ENCODE measurements at places on chromosomes 11 and 22.
A peak's percentile ranks its signal among the peaks of the same experiment; 100 is the strongest.

DNA sequence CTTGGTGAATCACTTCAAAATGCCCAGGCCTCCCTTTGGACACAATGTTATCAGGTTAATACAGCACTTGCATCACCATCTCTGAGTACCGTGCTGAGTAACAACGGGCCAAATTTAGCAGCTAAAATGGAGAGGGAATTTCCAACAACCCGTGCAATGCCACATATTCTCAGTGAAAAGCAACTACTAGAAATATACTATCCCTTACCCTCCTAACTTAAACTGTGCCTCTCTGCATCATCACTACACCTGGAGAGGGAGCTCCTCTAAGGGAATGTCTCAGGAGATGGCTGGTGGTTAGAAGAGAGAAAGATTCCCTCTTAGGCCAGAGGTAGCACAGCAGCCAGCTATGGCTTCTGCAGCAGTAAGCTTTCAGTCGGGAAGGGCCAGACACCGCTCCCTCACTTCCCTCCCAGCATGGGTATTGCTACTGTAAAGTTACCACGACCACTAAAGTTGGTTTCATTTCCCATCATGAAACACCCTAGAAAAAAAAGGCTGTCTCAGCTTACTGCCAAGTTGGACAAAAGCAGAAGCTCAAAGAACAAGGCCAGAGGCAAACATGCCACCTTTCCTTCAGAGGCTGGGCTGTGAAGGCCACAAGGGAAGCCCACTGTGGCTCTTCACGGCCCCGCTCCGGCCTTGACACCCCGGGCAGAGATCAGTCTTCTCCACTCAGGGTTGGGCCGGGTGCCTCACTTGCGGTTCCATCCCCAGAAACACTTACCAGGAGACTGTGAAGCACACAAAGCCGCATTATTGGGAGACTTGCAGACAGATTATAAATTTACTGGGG lies 3.9 kb downstream of the MAML2 start:
- no peak for DNase-seq

DNA sequence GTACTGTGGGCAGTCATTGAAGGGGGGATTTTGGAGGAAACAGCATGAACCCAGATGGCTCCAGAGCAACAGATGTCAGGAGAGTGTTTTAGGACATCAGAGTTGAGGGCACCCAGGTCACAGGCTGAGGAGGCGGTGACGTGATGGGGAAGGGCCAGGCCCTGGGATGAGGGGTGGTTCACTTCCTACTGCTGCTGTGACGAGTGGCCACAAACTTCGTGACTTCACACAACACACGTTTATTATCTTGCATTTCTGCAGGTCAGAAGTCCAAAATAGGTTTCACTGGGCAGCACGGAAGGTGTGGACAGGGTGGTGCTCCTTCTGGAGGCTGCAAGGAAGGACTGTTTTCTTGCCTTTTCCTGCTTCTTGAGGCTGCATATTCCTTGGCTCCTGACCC lies 77.7 kb upstream of the RAB1B start:
- DNase-seq, result no peak

DNA sequence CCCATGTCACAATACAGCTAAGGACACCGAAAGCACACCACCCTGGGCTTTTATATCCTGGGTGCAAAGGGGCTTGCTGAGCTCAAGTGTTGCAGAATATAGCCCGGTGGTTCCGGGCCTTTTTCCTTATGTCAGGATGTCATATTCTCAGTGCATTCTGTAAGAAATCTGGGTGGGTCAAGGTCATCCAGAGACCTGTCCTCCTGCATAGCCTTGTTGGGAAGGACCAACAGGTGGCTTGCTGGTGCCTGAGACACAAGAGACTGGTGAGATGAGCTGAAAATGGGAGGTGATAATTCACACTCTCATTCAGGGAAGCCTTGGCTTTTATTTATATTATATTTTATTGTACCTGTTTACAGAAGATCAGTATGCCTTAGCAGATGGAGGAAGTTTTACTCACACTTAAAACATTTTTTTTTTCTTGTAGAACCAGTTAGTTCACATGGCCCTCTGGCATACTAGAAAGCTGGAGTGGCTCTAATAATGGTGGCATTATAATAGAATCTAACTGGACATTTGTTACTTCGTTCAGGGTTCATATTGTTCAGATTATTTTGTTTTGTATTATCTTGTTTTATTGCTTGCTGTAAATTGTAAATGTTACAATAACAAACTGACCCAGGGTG lies 14.6 kb upstream of the TMEM123 start:
- no peak for DNase-seq

DNA sequence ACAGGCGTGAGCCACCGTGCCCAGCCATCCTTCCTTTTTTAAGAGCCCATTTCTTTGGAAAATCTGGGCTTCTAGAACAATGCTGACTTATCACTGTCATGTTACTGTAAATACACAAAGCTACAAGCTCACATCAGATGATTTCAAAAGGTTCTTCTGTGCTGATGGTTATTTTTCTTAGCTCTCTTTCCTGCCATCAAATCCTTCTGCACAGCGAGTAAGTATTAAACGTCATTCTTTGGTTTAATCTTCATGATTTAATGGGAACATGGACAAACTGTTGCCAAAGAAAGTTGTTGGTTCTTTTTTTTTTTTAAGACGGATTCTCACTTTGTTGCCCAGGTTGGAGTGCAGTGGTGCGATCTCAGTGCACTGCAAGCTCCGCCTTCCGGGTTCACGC lies 43.3 kb upstream of the NUP50 start:
- DNase-seq, result no peak

DNA sequence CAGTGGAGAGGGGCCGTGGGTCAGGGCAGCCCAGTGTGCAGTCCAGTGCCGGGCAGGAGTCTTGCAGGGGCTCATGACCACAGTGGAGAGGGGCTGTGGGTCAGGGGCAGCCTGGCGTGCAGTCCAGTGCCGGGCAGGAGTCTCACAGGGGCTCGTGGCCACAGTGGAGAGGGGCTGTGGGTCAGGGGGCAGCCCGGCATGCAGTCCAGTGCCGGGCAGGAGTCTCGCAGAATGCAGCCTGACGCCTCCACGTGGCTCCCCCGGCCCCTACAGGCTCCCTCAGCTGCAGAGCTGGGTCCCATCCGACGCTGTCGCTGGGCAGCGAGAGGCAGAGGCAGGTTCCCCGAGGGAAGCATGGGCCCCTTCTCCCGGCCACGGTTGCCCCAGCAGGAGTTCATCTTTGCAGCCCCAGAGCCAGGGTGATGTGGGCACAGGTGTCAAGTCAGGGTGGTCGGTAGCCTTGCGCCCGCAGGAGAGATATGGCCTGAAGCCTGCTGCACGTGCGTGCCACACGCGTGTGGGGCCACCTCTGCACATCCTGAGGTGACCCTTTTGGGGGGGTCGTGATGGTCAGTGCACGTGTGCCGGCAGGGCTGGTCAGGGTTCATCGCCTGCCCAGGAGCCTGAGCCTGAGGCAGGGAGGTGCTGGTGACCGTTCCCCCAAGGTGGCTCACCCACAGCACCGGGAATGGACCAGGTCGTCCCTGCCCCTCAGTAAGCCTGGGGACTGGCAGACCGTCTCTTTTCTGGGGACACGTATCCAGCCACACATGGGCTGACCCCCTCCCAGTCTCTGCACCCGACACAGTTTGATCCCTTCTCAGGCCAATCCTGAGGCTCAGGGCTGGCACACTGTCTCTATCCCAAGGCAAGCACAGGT lies 2.9 kb downstream of the IFITM5 start:
- DNase-seq, result peak; percentile 23

GRCh38 chr22:46584081-46584921 lies 35.9 kb upstream of the GRAMD4 start:
- DNase-seq, result no peak

- no peak for DNase-seq
Measured at GRCh38 chr11:134470238-134470637, 58.2 kb upstream of the B3GAT1 start.

DNA sequence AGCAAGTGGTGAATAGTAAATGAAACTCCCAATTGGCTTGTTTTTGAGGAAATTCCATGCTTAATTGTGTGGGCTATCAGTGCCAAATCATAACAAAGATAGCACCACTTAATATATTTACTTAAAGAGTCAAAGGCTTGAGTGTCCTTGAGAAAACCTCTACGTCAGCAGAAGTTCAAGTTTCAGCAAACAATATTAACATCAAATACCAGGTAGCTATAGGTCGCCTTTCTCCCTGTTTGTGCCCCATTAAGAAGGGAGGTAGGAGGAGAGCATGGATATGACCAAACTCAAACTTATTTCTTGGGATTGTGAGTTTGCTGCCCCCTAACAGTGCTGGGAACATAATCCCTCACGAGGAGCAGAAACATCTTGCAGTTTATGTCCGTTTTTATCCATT lies 105.6 kb upstream of the SYN3 start:
- DNase-seq, result no peak

DNA sequence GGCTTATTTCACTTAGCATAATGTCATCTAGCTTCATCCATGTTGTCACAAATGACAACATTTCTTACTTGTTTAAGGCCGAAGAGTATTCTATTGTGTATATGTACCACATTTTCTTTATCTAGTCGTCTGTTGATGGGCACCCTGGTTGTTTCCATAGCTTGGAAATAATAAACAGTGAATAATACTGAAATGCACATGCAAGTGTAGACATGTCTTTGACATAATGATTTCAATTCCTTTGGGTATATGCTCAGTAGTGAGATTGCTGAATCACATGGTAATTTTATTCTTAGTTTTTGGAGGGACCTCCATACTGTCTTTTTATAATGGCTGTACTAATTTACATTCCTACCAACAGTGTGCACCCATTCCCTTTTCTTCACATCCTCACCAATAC lies 508.0 kb downstream of the NELL1 start:
- no peak for DNase-seq

- no peak for DNase-seq
Measured at GRCh38 chr11:15038963-15039362, 34.4 kb upstream of the CALCB start.

DNA sequence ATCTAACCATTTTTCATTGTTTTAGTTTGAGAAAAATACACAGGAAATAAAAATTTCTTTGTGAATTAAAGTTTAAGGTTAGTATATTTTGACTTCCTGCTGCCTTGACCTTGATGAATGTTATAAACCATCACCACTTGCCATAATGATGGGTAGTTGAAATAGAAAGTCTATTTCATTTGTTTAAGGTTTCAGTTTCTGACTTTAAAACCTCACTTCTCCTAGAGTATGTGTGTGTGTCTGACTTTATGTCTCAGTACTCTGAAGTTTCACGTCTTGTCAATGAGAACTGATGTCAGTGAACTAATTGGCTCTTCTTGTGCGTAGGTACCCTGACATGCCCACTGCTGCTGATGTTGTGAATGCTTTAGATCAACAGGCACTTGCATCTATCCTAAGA lies 188.2 kb downstream of the METTL15 start:
- no peak for DNase-seq

- DNase-seq, result no peak
Measured at GRCh38 chr11:66195867-66196266, 72.6 kb upstream of the RAB1B start.

GRCh38 chr22:22920910-22921550 lies 33.4 kb downstream of the IGLL5 start:
- DNase-seq, result no peak

DNA sequence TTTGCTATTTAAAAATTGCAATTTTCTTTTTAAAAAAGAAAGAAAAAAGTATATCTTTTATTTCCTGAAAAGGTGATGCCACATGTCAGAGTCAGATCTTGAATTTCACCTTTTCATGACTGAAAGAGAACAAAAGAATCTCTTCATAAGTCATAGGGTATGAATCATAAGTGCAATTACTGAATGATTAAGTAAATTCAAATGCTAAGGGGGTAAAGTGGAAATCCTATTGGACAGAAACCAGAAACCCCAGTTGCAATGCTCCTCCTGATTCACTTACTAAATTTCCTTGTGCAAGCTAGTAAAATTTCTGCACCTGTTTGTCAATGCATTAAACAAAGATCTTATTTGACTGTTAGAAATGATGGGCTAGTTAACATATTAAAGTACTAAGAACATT lies 8.2 kb upstream of the PRRG4 start:
- DNase-seq, result no peak

GRCh38 chr11:105111145-105111944 lies 28.2 kb downstream of the CARD18 start:
- DNase-seq, result no peak

DNA sequence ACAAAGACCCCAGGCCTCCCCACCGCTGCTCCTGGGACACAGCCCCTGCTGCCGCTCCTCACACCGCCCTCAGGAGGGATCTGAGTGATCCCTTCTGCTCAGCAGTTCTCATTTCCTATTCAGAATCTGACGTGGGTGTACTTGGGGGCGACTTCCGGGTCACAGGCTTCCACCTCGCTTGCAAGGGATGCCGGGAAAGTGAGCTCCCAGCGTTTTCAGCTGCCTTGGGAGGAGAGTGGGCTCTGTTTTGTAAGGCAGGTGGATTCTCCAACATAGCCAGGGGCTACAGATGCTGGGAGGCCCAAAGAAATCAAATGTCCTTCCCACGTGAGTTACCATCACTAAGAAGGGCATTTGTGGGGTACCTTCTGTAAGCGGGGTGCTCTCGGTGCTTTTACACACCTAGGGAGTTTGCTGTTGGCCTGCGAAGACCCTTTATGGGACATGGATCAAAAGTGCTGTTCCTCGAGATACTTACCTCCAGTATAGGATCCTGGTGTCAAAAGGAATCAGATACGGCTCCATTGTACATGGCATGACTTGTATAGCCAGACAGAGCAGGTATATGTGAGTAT lies 9.7 kb upstream of the LRRC10B start:
- DNase-seq, result no peak

GRCh38 chr11:86722006-86722405 lies 49.6 kb upstream of the ME3 start:
- no peak for DNase-seq

GRCh38 chr11:22049276-22049675 lies 143.6 kb upstream of the ANO5 start:
- no peak for DNase-seq

DNA sequence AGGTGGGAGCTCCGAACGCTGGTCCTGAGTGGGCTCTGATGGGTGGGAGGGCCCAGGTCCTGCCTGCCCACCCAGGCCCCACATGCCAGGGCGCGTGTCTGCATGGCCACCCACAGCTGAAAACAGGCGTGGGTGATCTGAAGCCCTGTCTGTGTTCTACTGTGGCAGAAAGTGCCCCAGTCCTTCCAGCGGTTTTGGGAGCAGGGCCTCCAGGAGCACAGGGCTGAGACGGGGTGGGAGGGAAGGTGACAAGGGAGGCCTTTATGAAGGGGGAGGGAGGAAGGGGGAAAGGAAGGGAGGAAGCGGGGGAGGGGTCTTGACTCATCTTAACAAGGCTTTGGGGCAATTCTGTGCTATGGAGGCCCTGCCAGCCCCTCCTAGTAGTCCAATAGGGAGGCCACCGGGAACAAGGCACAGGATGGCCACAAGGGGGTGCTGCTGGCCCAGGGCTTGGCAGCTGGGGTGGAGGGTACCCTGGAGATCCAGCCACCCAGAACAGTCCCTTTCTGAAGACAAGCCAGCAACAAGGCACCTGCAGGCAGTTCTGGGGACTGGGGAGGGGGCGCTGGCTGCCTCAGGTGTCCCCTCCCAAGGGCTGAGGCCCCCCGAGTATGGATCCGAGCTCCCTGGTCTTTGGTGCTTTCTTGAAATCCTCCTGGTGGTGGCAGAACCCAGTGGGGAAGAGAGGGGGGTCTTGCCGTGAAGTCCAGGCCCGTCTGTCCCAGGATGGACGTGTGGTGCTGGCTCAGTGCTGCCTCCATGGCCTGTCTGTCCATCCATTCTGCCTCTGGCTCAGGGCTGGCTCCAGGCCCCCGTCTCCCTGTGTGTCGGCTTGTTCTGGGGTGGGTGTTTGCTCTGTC lies 6.3 kb upstream of the FADS3 start:
- peak; percentile 67 for DNase-seq

GRCh38 chr22:47198801-47199251 lies 436.4 kb downstream of the TBC1D22A start:
- peak; percentile 3 for DNase-seq

GRCh38 chr22:24894220-24894975 lies 52.1 kb downstream of the LHFPL7 start:
- DNase-seq, result no peak

GRCh38 chr11:109140857-109141515 lies 281.0 kb upstream of the C11orf87 start:
- DNase-seq, result no peak
